Stimulated activated naive B cell treated with anti-CD40 and anti-IgM and Interleukin-4, amounts not matched to agents 10 μg/mL and 1 μg/mL and 100 μg/mL, for 72 hours (primary cell): ENCODE measurements at places on chromosomes 3 and 15.

DNA sequence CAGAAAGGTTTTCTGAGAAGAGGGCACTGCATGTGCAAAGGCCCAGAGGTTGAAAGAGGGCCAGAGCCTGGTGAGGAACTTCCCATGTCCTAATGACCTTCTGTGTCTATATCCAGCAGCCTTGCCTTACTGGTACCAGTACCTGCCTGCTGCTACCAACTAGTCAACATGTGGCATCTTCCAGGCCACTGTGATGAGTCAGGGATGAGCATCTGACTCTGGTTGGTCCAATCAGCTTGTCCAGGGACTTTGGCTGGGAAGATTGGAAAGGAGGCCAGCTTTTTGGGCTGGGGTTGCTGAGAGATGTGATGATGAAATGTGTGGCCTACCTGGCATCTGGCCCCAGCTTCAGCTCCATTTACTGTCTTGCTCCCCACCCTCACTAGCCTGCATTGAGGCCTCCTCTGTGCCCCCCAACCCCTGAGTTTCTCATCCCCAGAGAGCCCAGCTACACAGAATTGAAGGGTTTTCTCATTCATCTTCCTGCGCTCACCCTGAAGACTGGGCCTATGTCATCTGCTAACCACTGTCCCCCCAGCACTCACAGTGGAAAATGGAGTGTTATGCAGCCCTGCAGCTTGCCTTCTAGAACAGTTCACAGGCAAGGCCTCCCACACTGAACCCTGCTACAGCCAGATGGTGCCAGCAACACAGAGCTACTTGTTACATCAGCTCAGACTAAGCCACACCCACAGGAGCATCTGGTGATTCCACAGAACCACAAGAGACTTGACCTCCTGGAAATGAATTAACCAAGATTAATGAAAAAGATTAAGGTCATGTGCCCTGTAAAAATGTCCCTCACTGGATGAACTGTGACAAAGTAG lies 1.3 kb upstream of the TWF2 start:
- no peaks in the 10 kb centered on the region for H3K27me3 ChIP-seq
- H3K27ac ChIP-seq: peak overlapping the region; percentile 88
- peaks cover 17% of the 10 kb centered on the region for H3K36me3 ChIP-seq
- H3K4me3 ChIP-seq: peak overlapping the region; percentile 94
- DNase-seq: no peak
- peaks cover 90% of the 10 kb centered on the region for H3K4me1 ChIP-seq

DNA sequence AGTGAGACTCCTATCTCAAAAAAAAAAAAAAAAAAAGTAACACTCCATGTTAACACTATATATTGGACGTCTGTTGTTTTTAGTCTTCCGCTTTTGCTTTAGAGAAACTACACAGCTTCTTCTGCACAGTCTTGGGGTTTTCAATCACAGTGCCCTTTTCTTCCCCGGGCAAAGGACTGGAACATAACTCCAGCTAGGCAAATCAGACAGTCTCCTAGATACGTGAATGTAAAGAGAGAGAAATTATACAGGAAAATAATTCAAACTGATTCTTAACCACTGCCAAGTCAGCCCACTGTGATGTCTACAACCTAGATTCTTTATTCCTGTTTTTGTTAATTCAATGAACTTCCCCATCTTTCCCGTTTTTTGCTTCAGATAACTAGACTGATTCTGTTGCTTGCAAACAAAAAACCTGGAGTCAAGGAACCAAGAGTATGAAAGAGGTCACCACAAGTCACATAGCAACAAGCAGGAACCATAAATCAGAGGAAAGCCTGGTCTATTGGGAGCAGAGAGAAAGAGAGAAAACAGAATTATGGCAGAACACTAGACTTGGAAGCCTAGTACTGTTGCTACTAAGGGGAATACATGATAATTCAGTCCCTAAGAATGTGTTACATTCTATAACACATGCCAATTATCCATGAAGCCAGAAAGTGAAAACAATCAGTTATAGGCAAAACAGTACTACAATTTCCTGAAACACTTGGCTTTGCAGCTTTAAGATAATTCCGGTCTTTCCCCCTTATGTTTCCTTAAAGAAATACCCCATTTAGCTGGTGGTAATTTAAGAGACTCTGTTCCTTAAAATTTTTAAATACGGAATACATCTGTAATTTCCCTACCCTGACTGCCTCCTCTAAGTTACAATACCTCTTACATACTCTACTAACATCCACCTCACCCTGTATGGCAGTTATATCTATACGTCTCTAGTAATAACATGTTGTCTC lies 63.1 kb downstream of the TBL1XR1 start:
- no peak for DNase-seq
- H3K4me3 ChIP-seq: no peak overlapping the region
- peak overlapping the region; percentile 77 for H3K27ac ChIP-seq
- peaks cover 83% of the 10 kb centered on the region for H3K4me1 ChIP-seq
- peaks cover 39% of the 10 kb centered on the region for H3K36me3 ChIP-seq

- H3K4me3 ChIP-seq: no peak overlapping the region
- peaks cover 4% of the 10 kb centered on the region for H3K27me3 ChIP-seq
- DNase-seq: no peak
- no peaks in the 10 kb centered on the region for H3K36me3 ChIP-seq
These were observed 173.2 kb downstream of the TPRG1 start for GRCh38 chr3:189344996-189345395.

DNA sequence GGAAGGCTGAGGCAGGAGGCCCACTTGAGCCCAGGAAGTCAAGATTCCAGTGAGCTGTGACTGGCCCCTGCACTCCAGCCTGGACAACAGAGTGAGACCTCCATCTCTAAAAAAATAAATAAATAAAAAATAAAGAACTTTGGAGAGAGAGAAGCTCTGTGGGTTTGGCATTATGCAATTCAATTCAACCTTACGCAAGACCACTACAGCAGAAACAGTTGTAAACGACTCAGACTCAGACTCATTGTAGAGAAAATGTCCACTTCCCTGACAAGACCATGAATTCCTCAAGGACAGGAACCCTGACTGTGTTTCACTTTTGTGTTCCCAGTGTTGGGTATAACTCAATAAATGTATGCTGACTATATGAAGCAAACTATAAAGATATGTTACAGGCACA lies 90.3 kb upstream of the C3orf80 start:
- no peak overlapping the region for H3K4me3 ChIP-seq
- H3K36me3 ChIP-seq: no peaks in the 10 kb centered on the region
- no peak for DNase-seq
- peaks cover 16% of the 10 kb centered on the region for H3K4me1 ChIP-seq
- H3K27me3 ChIP-seq: no peaks in the 10 kb centered on the region
- H3K27ac ChIP-seq: no peak overlapping the region

DNA sequence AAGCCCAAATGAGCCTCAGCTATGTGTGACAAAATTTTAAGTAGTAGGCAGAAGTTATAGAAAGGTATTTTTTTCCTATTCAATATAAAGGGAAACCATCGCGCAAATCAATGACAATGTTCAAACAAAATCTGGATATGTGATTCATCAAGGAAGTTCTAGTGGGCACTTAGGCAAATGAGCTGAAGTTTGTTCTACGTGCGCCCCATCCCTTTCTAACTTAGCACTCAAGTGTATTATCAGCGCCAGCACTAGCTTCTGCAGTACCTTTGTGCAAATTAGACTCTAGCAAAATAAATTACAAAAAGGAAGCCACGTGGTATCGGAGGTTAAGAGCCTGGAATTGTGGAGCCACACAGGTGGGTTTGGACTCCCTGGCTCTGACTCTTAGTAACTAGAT lies 91.1 kb downstream of the TBL1XR1 start:
- H3K4me1 ChIP-seq: peaks cover 66% of the 10 kb centered on the region
- no peak overlapping the region for H3K4me3 ChIP-seq
- DNase-seq: no peak

GRCh38 chr3:159260049-159260662 lies 458.3 kb downstream of the MFSD1 start:
- DNase-seq: no peak
- H3K36me3 ChIP-seq: no peaks in the 10 kb centered on the region
- H3K4me3 ChIP-seq: no peak overlapping the region
- peaks cover 7% of the 10 kb centered on the region for H3K27me3 ChIP-seq
- H3K4me1 ChIP-seq: no peaks in the 10 kb centered on the region

DNA sequence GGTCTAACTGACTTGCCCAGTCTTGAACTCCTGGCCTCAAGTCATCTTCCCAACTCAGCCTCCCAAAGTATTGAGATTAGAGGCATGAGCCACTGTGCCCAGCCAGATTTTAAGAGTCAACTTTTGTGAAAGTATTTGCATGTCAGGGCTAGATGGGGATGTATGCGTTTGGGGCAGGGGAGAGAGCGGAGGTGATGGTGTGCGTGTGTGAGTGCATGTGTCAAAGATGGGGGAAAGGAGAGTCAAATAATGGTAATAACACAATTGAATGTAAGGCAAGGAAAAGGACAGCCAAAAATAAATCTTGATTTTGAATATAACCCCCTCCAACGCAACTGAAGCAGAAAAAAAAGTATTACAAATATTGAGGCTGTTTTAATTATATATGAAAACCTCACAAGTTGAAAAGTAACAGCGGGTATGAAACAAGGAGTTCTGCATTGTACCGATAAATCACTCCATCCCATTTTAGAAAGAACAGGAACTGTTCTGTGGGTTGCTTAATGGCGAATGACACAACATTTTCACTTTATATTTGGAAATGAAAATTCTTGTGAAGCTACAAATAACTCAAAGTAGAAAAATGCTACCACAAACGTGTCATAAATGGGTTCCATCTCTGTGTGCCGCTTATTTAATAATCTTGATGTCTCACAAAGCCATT lies 29.9 kb upstream of the LDHAL6B start:
- peaks cover 55% of the 10 kb centered on the region for H3K4me1 ChIP-seq
- DNase-seq: no peak
- H3K4me3 ChIP-seq: peak overlapping the region; percentile 69
- no peaks in the 10 kb centered on the region for H3K27me3 ChIP-seq

DNA sequence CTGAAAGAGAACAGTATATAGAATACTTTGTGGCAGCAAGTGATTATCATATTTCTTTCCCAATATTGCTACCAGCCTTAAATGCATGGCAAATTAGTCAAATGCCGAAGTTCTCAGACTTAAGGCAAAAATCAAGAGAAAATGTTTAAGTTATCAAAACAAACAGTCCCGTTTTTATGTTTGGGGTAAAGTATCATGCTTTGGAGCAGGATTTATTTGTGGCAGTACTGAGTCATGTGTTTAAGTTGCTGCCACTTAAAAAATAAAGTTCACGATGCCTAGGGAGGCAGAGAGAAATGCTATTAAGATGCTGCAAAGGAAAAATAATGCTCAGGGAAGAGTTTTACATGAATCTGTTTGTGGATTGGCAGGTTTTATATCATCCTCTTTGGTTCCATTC lies 417.4 kb upstream of the MDFIC2 start:
- H3K36me3 ChIP-seq: no peaks in the 10 kb centered on the region
- H3K4me1 ChIP-seq: no peaks in the 10 kb centered on the region
- no peak overlapping the region for H3K27ac ChIP-seq
- H3K27me3 ChIP-seq: peaks cover 20% of the 10 kb centered on the region

- DNase-seq: no peak
- no peak overlapping the region for H3K4me3 ChIP-seq
- H3K27ac ChIP-seq: no peak overlapping the region
- no peaks in the 10 kb centered on the region for H3K36me3 ChIP-seq
- H3K27me3 ChIP-seq: no peaks in the 10 kb centered on the region
These were observed 64.2 kb upstream of the PYGO1 start for GRCh38 chr15:55652359-55652758.

DNA sequence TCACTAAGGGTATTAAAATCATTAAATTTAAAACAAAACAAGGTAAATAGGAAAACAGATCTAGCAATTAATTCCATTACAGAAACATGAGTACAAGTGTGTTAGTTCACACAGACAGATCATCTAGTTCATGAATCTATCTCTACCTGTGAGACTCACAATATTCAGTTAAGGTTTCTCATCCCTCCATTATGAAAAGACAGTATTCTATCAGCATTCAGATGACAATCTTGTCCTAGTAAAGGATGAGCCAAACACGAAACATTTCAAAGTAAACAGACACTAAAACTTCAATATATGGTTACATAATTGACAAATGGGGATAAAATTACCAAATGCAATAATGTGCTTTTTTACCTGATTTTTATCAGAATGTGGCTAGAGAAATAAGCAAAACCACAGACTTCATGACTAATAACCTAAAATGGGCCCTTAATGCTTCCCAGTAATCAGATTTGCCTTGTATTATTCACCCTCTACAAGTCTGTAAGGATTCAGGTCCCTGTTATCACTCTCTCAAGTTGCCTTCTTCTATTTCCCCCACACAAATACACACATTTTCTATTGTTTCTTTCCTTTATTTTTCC lies 126.8 kb downstream of the DLG1 start:
- H3K36me3 ChIP-seq: peaks cover 11% of the 10 kb centered on the region
- H3K4me3 ChIP-seq: no peak overlapping the region
- H3K27ac ChIP-seq: no peak overlapping the region

DNA sequence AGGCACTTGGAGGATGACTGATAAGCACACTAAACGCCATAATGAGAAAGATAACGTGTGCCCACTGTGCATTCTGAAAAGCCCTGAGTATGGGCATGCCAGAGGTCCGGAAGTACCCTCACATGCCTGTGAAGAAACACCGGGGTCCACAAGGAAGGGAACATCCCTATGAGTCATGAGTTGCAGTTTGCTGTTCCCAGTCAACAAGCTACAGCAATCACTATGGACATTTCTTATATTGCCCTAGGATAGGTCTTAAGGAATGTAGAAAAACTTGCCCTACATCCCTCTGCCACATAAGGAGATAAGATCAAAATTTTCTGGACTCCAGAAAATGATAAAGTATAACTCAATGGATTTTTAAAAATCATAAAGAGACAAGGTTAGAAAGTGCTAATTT lies 9.9 kb downstream of the MB21D2 start:
- H3K27me3 ChIP-seq: peaks cover 15% of the 10 kb centered on the region
- no peak for DNase-seq
- H3K27ac ChIP-seq: no peak overlapping the region
- H3K4me1 ChIP-seq: no peaks in the 10 kb centered on the region
- no peaks in the 10 kb centered on the region for H3K36me3 ChIP-seq
- H3K4me3 ChIP-seq: no peak overlapping the region

DNA sequence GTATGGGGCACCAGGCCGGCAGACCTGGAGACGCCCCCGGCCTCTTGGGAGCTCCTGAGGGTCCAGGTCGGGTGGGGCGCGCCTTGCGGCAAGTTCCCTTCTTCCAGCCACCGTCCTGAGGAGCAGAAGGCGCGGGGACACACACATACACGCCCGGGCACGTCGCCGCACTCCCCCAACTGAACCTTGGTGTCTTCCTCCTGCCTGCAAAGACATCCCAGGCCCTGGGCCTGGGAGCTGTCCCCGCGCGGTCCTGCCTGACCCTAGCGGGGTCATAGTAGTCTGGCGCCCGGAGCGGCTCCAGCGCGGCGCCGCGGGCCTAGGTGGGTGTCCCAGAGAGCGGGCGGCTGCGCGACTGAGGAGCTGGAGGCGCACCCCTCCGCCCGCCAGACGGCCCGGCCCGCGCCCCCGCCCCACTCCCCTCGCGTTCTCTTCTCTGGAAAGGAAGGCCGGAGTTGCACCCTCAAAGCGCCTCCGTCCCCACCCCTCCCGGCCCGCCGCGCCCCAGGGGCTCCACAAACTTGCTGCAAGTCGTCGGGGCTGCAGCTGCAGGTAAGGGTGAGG lies 185.9 kb upstream of the LINGO1 start:
- no peak overlapping the region for H3K27ac ChIP-seq
- no peak overlapping the region for H3K4me3 ChIP-seq
- H3K4me1 ChIP-seq: peaks cover 4% of the 10 kb centered on the region
- H3K36me3 ChIP-seq: no peaks in the 10 kb centered on the region

GRCh38 chr3:191455257-191455952 lies 5.6 kb upstream of the PYDC2 start:
- peaks cover 9% of the 10 kb centered on the region for H3K27me3 ChIP-seq
- no peaks in the 10 kb centered on the region for H3K4me1 ChIP-seq
- peak overlapping the region; percentile 45 for H3K4me3 ChIP-seq
- H3K36me3 ChIP-seq: no peaks in the 10 kb centered on the region
- H3K27ac ChIP-seq: no peak overlapping the region

- H3K36me3 ChIP-seq: peaks cover 26% of the 10 kb centered on the region
- H3K4me1 ChIP-seq: peaks cover 51% of the 10 kb centered on the region
- peak overlapping the region; percentile 97 for H3K27ac ChIP-seq
- DNase-seq: no peak
These were observed 1.6 kb downstream of the C15orf39 start for GRCh38 chr15:75203017-75203907.
